ENCODE measurements at places on chromosomes 4 and X. TPM values are rescaled to one million over a fixed set of nuclear protein-coding genes. Genes with fewer than 3 reads are reported as not detected.

DNA sequence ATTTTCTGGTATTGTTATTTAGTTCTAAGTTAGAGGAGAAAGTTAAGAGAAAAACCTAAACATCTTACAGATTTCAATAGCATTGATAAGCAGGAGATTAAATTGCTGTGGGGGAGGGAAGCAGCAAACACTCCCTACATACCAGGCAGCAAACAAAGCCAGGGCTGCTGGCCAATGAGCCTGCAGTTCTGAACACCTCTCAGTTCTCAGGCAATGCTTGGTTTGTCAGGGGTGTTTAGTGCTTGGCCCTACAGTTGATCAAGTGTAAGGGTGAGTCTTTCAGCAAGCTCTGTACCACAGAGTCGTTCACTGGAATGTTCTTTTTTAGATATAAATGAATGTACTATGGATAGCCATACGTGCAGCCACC is 38.6 kb downstream of the EGFL6 start:
- no peak for DNase-seq

- DNase-seq, result no peak
Observed at GRCh38 chr4:104869831-104870230, 276.8 kb upstream of the TET2 start.

DNA sequence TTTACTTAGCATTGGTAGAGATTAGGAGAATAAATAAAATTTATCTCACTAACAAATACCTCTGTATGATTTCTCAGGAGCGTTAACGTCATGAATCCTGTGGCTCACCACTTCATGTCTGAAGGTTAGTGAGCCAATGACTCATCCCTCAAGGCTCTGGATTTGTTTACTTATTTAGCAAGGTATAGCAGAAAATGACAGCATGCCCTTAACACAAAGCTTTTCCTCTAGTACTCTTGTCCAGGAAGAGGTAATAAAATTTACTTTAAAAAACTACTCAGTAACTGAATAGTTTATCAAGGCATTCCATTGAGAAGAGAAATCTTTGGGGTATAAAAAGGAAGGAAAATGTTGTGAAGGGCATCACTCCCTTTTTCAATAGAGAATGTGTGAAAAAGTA is 823.8 kb downstream of the CCSER1 start:
- DNase-seq, result peak; percentile 25

DNA sequence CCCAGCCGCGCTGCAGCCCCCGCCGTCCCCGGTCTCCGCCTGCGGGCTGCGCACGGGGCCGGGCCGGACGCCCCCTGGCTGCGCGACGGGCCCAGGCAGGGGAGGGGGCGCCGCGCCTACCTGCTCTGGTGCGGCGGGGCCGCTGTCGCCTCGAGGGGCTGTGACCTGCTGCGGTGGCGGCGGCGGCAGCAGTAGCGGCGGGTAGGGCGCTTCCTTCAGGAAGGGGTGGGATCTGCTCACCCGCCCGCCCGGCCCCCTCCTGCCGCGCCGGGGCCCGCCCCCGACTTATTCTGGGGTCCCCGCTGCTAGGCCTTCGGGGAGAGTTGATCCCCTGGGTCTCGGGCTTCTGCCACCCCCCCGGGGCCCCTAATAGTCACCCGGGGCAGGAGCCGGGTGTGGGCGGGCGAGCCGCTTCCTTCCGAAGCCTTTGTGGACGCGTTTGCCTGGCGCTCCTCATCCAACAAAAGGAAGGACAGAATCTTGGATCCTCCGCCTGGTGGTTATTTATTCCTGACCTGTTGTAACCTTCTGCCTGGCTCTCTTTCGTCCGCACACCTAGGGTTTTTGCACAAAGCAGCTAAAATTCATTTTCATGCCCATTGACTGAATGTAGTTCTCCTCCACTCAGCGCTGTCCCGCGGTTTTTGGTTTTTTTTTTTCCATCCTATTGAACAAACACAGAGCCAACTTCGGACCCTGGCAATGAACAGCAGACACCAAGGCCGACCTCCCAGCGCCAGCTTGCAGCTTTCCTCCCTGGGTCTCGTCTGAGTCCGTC is at the start of gene TMEM150C:
Gene TMEM150C (minus strand): TSS at position 203 of the 778 bp plus-strand sequence. CDS start 57,331 bp downstream, outside the sequence.
- DNase-seq, result no peak

GRCh38 chr4:105433421-105433820 is 40.4 kb downstream of the PPA2 start:
- DNase-seq, result no peak

HSFX4 gene
- not detected for total RNA-seq

DNA sequence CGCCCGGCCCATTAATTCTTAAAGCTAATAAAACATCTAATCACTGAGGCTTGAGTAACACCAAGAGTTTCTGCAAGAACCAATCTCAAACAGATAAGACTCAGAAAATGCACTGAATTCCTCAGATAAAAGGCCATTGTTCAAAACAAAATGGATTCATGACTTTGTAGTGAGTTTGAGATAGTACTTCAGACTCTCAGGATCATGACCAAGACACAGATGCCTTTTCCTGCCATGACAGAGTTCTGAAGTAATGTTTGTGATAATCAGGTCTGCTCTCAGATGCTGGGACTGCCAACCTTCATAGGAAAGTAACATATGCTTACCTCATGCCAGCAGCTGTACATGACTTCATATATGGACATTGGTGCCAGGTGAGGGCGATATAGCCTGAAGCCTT is 54.6 kb downstream of the NIPAL1 start:
- no peak for DNase-seq

- no peak for DNase-seq
Observed at GRCh38 chrX:138018145-138018799, 452.3 kb downstream of the ZIC3 start.

GRCh38 chr4:136927172-136927571 is 605.1 kb downstream of the PCDH18 start:
- DNase-seq, result no peak

GRCh38 chr4:54076673-54077072 is 12.3 kb upstream of the CHIC2 start:
- DNase-seq, result no peak

GRCh38 chr4:66216252-66216651 is 546.0 kb upstream of the EPHA5 start:
- no peak for DNase-seq

AGA gene
- total RNA-seq, result 26.3 TPM

DNA sequence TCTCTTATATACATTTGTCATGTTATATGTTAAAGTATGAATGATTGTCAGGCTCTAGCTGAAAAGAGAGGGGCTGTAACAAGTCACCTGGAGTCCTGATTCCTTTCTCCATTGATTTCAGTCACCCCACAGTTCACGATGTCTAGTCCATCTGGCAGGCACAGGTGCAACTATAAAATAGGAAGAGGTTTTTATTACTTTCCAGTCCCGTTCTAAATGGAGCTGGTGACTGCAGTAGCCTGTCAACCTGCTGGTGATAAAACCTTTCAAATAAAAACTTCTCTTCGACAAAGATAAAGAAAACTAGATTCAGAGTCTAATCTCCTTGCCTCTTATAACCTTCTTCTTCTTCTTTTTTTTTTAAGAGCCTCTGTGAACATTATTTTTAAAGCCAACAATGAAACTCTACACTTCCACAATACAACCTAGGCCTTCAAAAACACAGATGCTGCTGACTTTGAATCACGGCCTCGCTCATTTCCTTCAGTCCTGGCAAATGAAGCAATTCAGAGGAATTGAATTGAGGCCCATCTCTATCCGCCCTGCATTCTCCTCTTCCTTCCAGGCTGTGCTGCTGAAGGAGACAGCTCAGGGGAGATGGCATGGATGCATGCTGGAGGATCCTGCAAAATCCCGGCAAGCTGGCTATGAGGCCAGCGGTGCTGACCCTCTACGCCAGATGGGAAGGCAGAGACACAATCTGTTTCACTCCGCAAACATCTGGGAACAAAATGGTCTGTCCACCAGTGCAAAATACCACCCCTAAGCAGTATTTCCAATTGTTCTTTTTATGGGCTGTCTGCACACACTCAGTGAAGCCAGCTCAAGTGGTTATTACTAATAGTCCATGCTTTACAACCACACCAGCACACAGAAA is 27.3 kb upstream of the CDKN2AIP start:
- DNase-seq, result no peak

AWAT2 gene
- total RNA-seq, result not detected

NEUROG2 gene
- total RNA-seq, result not detected

- no peak for DNase-seq
Observed at GRCh38 chr4:147378780-147379179, 102.1 kb upstream of the EDNRA start.

GPC4 gene
- total RNA-seq, result 0.86 TPM

RTL9 gene
- under 0.01 TPM for total RNA-seq

GRCh38 chr4:188439641-188440311 is 300.5 kb downstream of the TRIML1 start:
- DNase-seq, result no peak

STBD1 gene
- total RNA-seq, result 5.8 TPM

ITGB1BP2 gene
- 6.5 TPM for total RNA-seq

DNA sequence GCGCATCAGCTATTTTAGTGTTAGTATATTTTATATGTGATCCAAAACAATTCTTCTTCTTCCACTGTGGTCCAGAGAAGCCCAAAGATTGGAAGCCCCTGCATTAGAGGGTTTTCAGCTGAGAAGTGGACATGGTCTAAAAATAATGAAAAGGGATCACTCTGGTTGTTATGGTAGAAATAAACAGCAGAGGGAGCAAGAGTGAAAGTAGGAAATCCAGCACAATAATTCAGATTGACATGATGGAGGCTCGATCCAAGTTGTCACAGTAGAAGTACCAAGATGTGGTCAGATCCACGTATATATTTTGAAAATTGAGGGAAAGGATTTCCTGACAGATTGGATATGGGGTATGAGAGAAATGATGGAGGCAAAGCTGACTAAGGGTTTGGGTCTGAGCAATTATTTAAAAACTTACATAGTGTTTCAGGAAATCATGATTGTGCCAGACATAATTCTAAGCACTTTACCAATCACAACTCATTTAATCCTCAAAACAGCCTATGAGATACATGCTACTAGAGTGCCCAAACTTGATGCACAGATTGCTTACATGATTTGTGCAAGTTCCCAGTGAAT is 17.0 kb upstream of the TMEM144 start:
- DNase-seq, result peak; percentile 16

PCDH7 gene
- 53.1 TPM for total RNA-seq

DNA sequence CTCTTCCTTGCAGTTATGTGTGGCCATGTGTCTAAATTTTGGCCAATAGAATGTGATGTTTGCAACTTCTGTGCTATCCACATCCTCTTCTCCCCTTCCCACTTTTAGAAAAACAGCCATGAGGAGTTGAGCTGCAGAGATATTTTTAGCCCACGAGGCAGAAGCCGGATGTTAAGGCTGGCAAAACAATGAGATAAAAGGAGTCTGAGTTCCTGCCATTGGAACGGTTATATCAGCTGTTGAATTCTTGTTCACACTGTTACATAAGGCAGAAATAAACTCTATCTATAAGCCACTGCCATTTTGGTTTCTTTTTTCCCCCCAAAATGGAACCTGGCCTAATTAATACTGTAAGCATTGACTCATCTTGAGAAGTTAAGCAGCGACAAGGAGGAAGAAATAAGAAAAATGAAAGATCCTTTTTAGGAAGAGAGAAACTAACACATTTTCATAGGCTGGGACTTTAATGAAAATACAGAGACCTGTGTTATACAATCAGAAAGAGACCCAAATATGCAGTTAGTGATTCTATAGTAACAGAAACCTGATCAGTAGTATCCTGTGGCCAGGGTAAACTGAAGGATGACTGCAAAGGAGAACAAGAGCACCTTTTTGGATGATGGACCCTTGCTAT is 200.5 kb downstream of the INPP4B start:
- DNase-seq, result no peak

FDCSP gene
- total RNA-seq, result not detected

RAB40AL gene
- total RNA-seq, result 0.43 TPM

GRCh38 chr4:26459054-26459755 is 31.1 kb downstream of the CCKAR start:
- DNase-seq, result peak; percentile 69

USO1 gene
- 105 TPM for total RNA-seq

GRCh38 chr4:150591406-150591805 is 9.5 kb downstream of the MAB21L2 start:
- DNase-seq, result no peak

- DNase-seq, result no peak
Observed at GRCh38 chr4:24956091-24956490, 43.2 kb upstream of the CCDC149 start.

DNA sequence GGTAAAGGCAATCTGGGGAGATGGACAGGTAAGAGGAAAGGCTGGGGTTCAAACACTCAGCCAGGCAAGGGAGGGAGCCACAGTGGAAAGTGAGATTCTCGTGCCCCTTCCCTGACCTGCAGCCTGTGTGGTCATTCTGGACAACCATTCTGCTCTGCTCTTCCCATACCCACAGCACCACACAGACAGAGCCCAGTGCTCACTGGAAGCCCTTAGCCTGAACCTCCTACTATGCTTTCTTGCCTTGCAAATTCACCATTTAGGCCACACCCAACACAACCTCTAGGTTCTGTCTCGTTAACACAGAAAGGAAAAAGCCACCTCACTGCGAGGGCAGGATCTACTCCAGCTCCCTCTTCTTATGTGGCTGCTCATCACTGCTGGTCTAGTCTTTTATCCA is 92.7 kb downstream of the SHISA3 start:
- no peak for DNase-seq

DNA sequence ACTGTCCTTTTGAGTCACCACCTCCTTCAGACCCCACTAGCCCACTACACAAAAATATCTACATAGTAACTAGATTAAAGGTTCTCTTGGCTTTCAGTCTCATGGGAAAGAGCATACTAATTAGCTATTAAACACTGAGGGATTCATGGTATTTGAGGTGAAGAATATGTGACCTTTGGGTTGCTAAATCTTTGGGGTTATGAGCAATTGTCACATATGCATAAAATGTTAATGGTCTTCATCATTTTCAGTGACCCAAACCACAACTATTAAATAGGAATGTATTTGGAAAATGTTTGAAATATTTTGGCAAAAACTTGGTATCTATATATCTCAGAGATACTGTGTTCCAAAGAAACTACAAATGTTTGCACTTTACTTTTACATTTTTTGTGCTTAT is 365.1 kb downstream of the MAGEB5 start:
- DNase-seq, result no peak

DNA sequence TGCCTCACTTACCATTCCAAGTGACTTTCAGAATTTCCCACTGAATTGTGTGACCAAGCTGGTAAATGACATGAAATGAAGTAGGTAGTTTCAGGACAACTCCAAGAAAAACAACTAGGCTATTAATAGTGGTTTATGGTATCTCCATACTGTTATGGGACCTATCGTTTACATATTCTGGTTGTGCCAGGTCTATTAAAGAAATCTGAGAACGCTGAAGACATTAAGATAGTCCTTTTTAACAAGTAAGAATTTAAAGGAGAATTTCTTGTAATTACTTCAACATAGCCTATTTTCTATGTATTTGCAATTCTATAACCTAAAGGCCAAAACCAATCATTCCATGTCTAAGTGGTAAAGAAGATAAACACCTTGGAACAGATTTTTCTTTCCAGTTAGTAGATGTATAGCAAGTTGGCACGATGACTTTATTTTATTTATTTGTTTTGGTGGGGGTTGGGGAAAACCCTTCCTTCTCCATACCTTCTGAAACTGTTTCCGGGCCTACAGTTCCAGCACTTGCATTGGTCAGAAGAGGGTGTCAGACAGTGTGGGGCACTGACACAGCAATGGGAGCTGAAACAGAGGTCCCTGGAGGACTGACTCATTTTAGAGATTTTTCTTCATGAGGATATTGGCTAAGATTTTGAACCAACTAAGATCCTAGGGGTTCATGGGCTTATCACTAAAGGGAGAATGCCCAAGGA is 7.6 kb upstream of the DCLK2 start:
- no peak for DNase-seq

PCDH19 gene
- 0.32 TPM for total RNA-seq

Measured in fibroblast of villous mesenchyme (primary cell).